ENCODE measurements at places on chromosomes 2 and 18. TPM values are rescaled to one million over a fixed set of nuclear protein-coding genes. Genes with fewer than 3 reads are reported as not detected.

DNA sequence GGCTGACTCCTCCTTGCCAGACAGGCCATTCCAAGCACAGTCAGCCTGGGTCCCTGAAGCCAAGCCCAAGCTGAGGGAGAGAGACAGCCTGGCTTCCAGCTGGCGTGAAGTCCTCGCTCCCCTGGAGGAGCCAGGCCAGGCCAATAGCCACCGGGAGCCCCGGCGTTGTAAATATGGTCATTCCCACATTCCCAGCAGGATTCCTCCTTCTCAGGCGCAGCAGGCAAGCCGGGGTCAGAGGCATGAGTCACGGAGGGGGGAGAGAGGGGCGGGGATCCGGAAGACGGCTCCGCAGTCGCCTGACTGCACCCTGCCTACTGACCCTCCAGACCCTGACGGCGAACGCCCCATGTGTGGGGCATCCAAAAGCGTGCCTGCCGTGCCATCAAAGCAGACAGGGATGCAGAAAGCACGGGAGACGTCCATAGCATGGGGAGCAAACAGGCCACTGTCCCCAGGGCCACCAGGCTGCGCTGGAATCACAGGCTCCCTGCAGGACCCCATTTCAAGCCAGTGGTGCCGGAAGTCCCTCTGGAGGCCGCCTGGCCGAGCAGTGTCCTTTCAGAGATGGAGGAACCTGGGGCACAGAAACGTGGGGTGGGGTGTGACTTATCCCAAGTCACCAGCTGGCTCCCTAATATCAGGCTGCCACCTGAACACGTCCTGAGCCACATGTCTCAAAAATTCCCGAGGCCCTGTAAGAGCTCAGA lies 48.2 kb downstream of the TWIST2 start:
- no peaks in the 10 kb centered on the region for H3K36me3 ChIP-seq
- no peak overlapping the region for H3K4me3 ChIP-seq
- H3K27ac ChIP-seq = no peak overlapping the region
- DNase-seq = peak; percentile 61
- H3K27me3 ChIP-seq = peaks cover 13% of the 10 kb centered on the region
- H3K4me1 ChIP-seq = peaks cover 19% of the 10 kb centered on the region

DNA sequence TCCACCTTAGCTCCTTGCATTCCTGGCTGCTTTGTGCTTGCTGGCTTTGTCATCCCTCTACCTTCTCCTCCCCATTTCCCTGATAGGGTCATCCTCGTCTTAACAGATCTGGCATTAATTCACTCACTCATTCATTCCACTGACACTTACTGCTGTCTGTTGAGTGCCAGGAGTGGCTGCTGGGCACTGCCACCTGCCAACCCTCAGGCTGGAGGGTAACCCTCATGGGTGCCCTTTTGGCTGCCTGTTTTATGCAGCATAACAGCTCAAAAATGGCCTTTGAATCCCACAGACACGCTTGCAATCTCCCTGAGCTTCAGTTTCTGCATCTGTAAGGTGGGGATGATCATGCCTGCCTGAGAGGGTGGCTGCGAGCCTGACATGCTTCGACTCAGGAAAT lies 25.2 kb downstream of the FHOD3 start:
- no peaks in the 10 kb centered on the region for H3K27me3 ChIP-seq
- H3K36me3 ChIP-seq = no peaks in the 10 kb centered on the region
- no peaks in the 10 kb centered on the region for H3K4me1 ChIP-seq
- no peak overlapping the region for H3K27ac ChIP-seq

- no peak overlapping the region for H3K4me3 ChIP-seq
- H3K36me3 ChIP-seq = no peaks in the 10 kb centered on the region
- no peaks in the 10 kb centered on the region for H3K27me3 ChIP-seq
- DNase-seq = no peak
Observed at GRCh38 chr2:109086743-109087020, 42.3 kb upstream of the SH3RF3 start.

GRCh38 chr18:41391616-41392595 lies 563.1 kb upstream of the PIK3C3 start:
- H3K4me1 ChIP-seq = peaks cover 10% of the 10 kb centered on the region
- H3K27me3 ChIP-seq = no peaks in the 10 kb centered on the region
- H3K4me3 ChIP-seq = peak overlapping the region; percentile 5
- H3K36me3 ChIP-seq = no peaks in the 10 kb centered on the region
- DNase-seq = peak; percentile 86

- H3K36me3 ChIP-seq = no peaks in the 10 kb centered on the region
- H3K4me1 ChIP-seq = peaks cover 30% of the 10 kb centered on the region
- no peaks in the 10 kb centered on the region for H3K27me3 ChIP-seq
- H3K27ac ChIP-seq = no peak overlapping the region
- peak overlapping the region; percentile 44 for H3K4me3 ChIP-seq
Observed at GRCh38 chr18:32769586-32770053, 3.2 kb downstream of the KLHL14 start.

DNA sequence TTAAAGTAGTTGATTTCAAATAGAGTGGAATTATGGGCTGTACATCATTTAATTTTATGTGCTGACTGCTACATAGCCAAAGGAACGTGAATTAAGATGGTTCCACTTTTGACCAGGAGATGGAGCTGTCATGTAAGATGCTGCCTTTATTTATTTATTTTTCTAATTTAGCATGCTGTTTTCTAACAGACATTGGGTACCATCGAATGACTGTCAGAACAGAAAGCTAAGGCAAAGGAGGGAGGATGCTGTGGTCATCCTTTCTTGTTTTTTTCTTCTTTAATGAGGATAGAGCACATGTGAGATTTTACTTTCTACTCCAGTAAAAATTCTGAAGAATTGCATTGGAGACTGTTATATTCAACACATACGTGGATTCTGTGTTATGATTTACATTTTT lies at the start of gene SCN2A:
Gene SCN2A, plus strand, starts transcription at position 185 of the 400 bp plus-strand sequence. CDS start 56,410 bp downstream, outside the sequence.
- no peaks in the 10 kb centered on the region for H3K4me1 ChIP-seq
- peak; percentile 73 for DNase-seq
- H3K27me3 ChIP-seq = no peaks in the 10 kb centered on the region
- H3K27ac ChIP-seq = no peak within 1 kb of the TSS
- no peaks in the 10 kb centered on the region for H3K36me3 ChIP-seq

GRCh38 chr18:48136051-48136826 lies 205.8 kb upstream of the SMAD2 start:
- H3K4me3 ChIP-seq = peak overlapping the region; percentile 66
- no peaks in the 10 kb centered on the region for H3K36me3 ChIP-seq
- H3K4me1 ChIP-seq = peaks cover 77% of the 10 kb centered on the region
- DNase-seq = peak; percentile 61
- H3K27me3 ChIP-seq = peaks cover 34% of the 10 kb centered on the region

GRCh38 chr2:239580199-239580527 lies 179.3 kb upstream of the HDAC4 start:
- no peaks in the 10 kb centered on the region for H3K36me3 ChIP-seq
- no peak overlapping the region for H3K4me3 ChIP-seq
- H3K4me1 ChIP-seq = no peaks in the 10 kb centered on the region
- peaks cover 24% of the 10 kb centered on the region for H3K27me3 ChIP-seq

GRCh38 chr2:75311993-75312392 lies 112.7 kb upstream of the TACR1 start:
- H3K36me3 ChIP-seq = no peaks in the 10 kb centered on the region
- H3K27ac ChIP-seq = no peak overlapping the region
- H3K4me3 ChIP-seq = no peak overlapping the region
- H3K4me1 ChIP-seq = no peaks in the 10 kb centered on the region
- peak; percentile 41 for DNase-seq
- no peaks in the 10 kb centered on the region for H3K27me3 ChIP-seq

DNA sequence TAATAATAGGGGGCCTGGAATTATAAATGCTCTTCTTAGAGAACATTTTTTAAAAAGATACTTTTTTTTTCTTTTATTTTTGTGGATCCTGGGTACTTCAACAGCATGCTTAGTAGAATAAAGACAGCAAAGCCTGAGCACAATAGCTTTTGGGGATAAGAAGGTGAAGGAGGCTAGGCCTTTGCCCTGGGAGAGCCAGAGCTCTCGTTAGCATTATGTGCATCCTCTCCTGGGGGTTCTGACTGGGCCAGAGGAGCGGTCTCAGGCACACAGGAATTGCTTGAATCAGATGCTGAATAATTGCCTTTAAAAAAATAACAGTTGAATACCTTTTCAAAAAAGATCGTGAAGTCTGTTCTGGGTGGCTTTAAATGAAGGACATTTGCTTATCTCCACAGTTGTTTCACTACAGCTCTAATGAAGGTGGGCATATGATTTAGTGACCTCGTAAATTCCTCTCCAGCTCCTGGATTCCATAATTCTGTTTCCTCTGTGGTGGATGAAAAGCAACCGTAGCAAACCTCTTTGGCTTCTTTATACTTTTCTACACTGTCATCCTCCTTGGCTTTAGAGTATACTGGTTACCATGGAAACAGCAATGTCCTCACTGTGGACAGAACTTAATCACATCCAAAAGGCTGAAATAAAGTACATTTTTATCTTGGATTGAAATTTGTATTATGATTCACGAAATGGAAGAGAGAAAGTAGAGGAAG lies 133.8 kb downstream of the MAIP1 start:
- no peak overlapping the region for H3K4me3 ChIP-seq
- no peak overlapping the region for H3K27ac ChIP-seq
- no peaks in the 10 kb centered on the region for H3K36me3 ChIP-seq
- no peaks in the 10 kb centered on the region for H3K27me3 ChIP-seq

- DNase-seq = no peak
- H3K4me3 ChIP-seq = no peak overlapping the region
- peaks cover 4% of the 10 kb centered on the region for H3K36me3 ChIP-seq
Observed at GRCh38 chr2:230777721-230778120, 65.1 kb downstream of the CAB39 start.

Gene LIMS3
- total RNA-seq = not detected

Gene IGFBP2
- 529 TPM for total RNA-seq

Gene TLX2
- not detected for total RNA-seq

Gene DUSP2
- total RNA-seq = 8.1 TPM

Gene EN1
- not detected for total RNA-seq

Gene SOCS6
- 20.3 TPM for total RNA-seq

Gene ABCB11
- total RNA-seq = not detected

Gene PLCD4
- total RNA-seq = 13.8 TPM
